Activated T-cell treated with anti-CD3 and anti-CD28 coated beads, Interleukin-2, amount 50 U/mL, for 4 hours (primary cell): ENCODE measurements at places on chromosomes 2 and 18. TPM values are rescaled to one million over a fixed set of nuclear protein-coding genes. Genes with fewer than 3 reads are reported as not detected.
A peak's percentile ranks its signal among the peaks of the same experiment; 100 is the strongest.

- DNase-seq, result no peak
Measured at GRCh38 chr2:12090590-12090989, 344.2 kb downstream of the LPIN1 start.

DNA sequence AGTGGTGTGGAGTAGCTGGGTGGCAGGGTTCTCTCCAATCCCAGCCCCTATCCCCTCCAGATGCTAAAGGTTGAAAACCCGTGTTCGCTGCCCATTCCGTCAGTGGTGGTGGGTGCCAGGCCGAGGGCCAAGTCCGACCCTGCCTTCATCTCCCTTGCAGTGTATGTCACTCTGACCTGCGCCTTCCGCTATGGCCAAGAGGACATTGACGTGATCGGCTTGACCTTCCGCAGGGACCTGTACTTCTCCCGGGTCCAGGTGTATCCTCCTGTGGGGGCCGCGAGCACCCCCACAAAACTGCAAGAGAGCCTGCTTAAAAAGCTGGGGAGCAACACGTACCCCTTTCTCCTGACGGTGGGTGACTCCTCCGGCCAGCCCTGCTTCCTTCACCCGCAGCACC lies 12.9 kb downstream of the SAG start:
- no peak for DNase-seq

MPPE1 gene
- total RNA-seq, result 33.9 TPM

DNA sequence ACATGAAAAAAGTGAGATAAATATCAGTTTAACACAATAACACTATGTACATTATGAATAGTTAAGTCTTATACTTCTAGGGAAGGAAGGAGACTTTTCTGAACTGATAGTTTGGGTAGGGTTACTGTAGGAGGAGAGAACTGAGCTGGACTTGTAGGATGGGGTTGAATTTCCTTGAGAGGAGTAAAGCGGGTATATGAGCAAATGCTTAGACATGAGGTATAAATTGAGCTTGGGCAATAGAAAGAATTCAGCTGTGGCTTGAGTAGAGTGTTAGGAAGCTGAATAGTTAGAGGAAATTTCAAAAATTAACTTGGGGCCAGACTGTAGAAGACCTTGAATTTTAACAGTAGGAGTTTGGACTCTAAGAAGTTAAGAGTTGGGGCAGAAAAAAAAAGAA lies 45.1 kb downstream of the LCLAT1 start:
- DNase-seq, result no peak

SFT2D3 gene
- total RNA-seq, result 6.4 TPM

- no peak for DNase-seq
Measured at GRCh38 chr2:196607073-196607472, 32.4 kb upstream of the CCDC150 start.

GRCh38 chr18:45690975-45691815 lies 32.8 kb upstream of the SLC14A1 start:
- DNase-seq, result peak; percentile 77

DNA sequence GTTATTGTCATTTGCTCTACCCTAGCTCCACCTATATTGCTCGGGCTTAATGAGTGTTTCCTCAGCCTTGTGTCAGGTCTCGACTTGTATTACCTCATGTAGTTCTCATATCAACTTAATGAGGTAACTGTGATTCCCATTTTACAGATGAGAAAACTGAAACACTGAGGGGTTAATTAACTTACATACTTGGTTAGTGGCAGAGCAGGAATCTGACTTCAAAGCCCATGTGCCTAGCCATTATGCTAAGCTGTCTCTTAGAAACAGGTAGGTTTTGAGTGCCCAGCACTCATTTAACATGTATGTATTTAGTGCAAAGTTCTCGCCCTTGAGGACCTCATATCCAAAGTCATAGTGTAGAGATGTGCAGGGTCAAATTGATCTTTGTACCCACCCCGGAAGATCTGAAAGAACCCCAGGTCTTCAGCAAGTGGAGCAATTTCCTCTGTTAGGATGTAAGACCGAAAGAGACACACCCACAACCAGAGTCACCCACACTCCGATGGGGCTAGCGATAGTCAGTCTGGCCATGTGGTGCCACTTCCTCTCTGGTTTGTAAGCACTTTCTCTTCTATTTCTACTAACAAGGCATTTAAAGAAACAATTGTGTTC lies 121.0 kb upstream of the SLC39A10 start:
- DNase-seq, result peak; percentile 50

CFC1 gene
- total RNA-seq, result not detected

- DNase-seq, result no peak
Measured at GRCh38 chr18:24534271-24534670, 73.8 kb downstream of the HRH4 start.

LDLRAD4 gene
- total RNA-seq, result 17.5 TPM

DNA sequence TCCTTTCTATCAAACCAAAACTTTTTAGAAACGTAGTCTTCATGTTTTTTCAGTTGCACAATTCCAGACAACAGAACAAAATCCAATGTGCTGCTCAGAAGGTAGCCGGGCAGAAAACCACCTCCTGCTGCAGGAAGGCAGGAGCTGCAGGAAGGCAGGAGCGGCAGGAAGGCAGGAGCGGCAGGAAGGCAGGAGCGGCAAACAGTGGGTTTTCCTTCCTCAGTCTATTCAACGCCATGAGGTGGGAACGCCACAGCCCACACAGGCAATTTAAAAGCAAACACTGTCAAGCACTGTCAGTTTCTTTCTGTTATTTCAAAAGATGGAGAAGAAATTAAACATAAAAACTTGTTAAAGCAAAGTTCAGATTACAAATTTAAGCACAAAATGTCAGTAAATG lies 601.2 kb upstream of the SALL3 start:
- DNase-seq, result no peak

DNA sequence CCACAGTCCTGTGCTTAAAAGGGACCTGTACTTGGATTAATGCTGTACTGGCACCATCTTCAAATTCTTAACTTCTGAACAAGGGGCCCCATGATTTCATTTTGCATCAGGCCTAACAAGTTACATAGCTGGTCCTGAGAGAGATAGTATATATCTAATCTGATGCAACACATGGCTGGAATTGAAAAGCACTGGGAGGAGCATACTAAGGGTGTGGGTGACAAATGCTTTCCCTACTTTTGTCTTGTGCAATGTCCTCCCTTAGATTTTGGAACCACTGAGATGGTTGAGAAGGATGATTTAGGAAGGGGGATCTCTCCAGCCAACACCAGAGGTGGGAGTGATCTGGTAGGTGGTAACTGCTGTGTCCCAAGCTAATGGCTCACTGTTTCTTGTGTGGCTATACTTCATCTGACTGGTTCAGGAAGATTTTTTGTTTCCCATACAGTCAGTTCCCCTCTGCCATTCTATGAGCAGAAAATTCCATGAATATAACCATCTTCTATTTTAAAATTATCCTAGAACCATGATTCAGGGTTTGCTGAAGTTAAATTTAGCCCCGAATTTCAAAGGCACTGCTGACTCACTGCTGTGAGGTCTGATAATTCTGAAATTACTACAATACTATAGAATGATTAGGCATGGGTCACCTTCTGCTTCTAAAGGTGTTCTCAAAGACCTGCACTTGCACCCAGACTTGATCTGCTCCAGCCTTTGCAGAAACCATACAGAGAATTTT lies 108.3 kb upstream of the NCKAP5 start:
- DNase-seq, result no peak

DNA sequence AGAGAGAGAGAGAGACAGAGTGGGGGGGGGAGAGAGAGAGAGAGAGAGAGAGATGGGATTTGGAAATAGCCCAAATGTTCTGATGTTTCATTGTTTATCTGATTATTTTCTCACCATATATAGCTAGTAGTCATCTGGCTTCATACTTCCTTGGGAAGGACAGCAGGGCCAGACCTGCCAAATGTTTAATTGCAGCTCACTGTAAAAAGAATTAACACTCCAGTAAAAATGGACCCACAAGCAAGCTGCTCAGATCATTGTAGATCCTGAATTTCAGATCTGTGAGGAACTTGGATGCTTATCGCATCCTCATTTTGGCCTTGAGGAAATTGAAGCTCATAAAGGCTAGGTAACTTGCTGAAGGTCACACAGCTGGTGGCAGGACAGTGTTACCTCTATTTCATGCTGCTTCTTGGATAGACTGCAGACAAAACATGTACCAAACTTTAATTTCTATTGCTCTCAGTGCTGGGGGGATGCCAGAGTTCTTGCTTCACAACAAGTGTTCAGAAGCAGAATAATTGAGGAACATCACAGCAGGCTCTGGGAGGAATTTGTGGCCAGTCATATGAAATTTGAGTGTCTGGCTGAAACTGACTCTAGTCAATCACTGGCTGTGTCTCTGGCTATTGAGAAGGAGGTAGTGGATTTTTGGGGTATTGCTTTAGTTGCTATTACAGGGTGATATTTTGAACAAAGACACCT lies 223.5 kb downstream of the PIK3C3 start:
- no peak for DNase-seq

DNA sequence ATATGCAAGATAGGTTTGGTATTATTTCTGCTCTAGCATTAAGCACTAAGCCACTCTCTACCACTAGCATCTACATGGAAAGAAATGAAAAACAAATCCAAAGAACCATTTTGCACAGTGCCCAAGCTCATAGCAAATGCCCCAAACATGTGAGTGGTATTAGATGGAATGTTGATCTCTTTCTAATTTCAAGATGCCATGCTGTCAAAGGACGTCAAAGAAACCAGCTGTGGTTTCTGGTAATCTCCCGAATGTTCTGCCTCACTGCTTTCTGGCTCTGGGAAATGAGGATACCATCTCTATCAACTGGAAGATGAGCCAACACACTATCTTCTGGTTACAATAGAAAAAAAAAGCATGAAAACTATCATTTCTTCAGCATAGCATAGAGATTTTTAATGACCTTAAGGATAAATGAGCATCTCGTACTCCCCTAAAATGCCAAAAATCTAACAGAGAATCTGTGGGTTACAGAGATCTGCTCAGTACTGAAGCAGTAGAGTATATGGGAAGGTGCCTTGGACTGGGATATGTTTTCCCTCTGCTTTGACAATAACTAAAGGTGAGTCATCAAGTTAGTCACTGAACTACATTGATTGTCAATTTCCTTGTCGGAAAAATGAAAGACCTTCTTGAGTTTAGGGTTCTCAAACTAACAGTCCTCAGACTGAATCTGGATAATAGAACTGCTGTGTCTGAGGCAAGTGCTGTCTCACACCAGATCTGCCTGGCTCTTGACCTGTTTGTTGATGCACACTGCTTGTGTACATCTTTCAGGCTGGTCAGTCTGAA lies 244.8 kb upstream of the NCKAP5 start:
- no peak for DNase-seq

DNA sequence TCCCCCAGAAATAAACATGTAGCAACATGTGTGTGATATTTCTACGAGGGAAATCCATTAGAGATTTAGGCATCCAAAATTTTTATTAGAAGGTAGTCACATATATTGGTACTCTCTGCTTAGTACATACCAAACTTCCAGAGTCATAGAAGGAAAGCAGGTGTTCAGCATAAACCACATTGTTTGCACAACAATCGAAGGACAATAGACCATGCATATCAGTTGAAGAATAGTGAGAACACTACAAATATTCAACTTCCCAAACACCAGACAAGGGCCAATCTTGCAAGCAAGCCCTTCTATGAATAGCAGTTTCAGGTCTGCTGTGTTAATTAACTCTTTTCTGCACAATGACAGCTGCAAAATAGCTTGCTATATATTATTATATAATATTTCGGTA lies 702.2 kb downstream of the ERBB4 start:
- DNase-seq, result no peak

GAD1 gene
- 2.6 TPM for total RNA-seq

LTBP1 gene
- 0.22 TPM for total RNA-seq

GRCh38 chr2:220682616-220683015 lies 889.5 kb downstream of the EPHA4 start:
- no peak for DNase-seq

ZBTB7C gene
- not detected for total RNA-seq

SCN9A gene
- total RNA-seq, result not detected

DNA sequence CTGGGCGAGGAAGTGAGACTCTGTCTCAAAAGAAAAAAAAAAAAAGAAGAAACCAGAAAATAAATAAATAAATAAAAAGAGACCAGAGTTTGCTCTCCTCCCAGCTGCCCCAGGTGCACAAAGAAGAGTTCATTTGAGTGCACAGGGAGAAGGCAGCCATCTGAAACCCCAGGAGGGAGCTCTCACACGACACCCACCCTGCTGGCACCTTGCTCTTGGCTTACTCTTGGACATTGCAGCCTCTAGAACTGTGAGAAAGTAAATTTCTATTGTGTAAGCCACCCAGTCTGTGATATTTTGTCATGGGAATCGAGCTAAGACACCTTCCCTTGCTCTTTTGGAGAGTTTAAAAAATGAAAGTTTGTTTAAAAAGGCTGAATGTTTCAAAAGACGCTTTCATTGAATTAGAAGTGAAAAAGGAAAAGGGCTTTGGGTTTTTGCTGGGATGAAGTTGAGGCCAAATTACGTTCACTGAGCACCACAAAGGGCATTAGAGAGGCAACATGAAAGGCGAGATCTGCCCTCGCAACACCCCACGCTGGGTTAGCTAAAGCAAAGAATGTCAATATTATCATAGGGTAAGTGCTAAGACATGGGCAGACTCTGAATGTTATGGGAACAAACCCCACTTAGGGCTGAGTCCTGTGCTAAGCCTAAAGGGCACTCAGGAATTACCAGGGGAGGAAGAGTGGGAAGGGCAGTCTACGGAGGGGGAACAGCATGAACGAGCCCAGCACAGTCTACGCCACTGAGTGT lies 128.9 kb upstream of the RIOK3 start:
- DNase-seq, result no peak

GRCh38 chr2:12816379-12817306 lies 99.9 kb downstream of the TRIB2 start:
- no peak for DNase-seq

GRCh38 chr2:46803547-46803878 lies 112.1 kb downstream of the MCFD2 start:
- no peak for DNase-seq

UPP2 gene
- total RNA-seq, result not detected

DNA sequence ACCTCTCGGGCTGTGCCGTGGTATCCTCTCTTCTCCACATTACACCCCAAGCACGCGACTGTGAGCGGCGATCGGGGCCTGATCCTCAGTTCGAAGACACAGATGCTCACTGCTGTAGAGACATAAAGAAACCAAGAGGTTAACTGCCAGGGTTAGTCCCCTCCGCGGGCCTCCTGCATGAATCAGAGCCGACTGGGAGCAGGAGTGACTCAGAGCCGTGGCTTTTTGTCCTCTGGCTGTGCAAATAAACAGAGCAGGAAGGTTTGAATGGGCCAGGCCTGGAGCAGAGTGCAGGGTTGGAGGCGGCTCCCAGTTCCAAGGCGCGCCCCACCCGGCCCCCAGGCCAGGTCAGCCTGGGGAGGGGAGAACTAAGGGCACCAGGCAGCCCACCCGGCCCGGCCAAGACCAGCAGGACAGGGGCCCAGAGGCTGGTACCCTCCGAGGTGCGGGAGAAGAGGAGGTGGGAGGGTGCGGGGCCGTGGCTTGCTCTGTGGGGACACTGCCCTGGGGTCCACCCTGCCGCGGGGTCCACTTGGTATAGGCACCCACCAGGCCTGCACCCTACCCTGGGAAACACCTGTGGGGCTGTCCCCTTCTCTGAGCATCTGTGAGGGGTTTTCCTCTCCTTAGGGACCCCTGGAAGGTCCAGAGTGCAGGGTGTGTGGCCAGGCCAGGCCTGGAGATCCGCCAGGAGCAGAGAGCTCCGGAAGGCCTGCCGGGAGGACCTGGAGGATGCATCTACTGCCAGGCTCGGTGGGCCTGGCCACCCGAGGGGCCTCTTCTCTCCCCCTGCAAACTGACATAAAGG lies 16.5 kb downstream of the TWIST2 start:
- DNase-seq, result no peak

GRCh38 chr2:238905644-238906043 lies 57.8 kb downstream of the TWIST2 start:
- DNase-seq, result no peak
